ENCODE measurements at places on chromosomes 6 and 20.

DNA sequence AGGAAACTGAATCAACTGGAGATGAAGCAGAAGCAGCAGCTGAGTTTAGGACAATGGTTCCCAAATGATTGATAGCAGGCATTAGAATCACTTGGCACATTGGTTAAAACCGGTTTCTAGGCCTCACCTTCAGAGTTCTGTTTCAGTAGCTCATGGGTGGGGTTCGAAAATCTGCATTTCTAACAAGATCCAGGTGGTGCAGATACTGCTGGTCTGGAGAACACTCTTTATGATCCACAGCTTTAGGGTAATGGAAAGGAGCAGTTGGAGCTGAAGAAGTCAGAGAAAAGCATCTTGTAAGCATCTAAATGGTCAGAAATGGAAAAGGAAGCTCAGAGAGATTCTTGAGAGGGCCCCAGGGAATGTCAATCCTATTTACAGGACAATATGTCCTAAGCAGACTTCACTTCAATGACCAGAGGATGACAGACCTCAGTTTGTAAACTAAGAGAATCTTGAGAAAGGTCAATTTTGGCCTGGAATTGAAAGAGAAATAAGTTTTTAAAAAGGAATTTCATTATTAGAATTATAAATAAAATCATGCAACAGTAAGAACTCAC, 8.5 kb downstream of the TSPYL1 start:
- DNase-seq, result no peak

GRCh38 chr6:7159790-7160525, 52.2 kb downstream of the RREB1 start:
- no peak for DNase-seq

DNA sequence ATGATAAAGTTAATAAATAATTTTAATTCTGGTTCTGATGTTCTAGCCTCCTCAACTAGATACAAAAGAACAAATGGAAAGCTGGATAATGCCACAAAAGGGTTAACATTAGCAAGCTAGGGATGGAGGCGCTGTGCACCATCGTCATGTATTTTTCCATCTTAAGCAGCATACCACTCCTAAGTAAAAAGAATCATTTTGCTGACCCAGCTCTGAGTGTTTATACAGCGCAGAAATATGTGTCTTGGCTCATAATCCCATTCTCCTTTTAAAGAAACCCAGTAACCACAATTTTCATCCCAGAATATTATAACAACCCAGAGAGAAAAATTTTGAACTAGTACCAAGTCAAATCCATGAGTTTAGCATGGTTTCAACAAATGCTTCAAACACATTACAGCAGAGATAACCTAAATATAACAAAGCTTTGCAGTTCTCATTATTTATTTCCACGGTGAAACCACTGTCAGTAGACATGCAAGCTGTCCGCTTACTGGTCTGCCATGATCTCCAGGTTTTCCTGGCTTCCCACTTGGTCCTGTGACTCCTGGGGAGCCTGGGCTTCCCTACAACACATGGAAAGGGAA, 111.1 kb downstream of the COL12A1 start:
- peak; percentile 86 for DNase-seq

GRCh38 chr20:50038574-50038991, 55.8 kb downstream of the SNAI1 start:
- no peak for DNase-seq

GRCh38 chr6:140670021-140670420, 1295.6 kb upstream of the CITED2 start:
- peak; percentile 81 for DNase-seq

DNA sequence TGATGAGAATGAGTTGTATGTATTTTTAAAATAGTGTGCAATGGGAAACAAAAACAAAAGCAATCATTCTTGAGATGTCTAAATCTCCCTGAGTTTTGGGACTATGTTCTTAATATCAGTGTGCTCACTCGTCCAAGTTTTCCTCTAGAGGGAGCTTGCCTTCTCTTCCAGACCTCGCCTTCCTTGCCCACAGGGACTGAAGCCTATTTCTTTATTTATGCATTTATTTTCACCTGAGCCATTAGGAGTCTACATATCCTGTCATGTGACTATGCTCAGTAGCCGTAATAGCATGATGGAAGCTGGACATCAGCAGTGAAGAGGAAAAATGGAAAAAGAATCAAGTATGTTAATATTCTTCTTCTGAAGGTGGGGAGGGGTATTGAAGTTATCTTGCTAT, 131.2 kb downstream of the SH3BGRL2 start:
- peak; percentile 8 for DNase-seq

- no peak for DNase-seq
These were observed 24.9 kb upstream of the SLC2A12 start for GRCh38 chr6:134077301-134077700.

GRCh38 chr20:55160996-55161395, 685.6 kb downstream of the DOK5 start:
- DNase-seq, result no peak

- DNase-seq, result no peak
These were observed 123.2 kb downstream of the GPX5 start for GRCh38 chr6:28648878-28649375.

GRCh38 chr6:16883414-16883813, 122.2 kb upstream of the ATXN1 start:
- DNase-seq, result no peak
